Eye (tissue), 1 donor: ENCODE measurements at places on chromosomes 1 and 21.

DNA sequence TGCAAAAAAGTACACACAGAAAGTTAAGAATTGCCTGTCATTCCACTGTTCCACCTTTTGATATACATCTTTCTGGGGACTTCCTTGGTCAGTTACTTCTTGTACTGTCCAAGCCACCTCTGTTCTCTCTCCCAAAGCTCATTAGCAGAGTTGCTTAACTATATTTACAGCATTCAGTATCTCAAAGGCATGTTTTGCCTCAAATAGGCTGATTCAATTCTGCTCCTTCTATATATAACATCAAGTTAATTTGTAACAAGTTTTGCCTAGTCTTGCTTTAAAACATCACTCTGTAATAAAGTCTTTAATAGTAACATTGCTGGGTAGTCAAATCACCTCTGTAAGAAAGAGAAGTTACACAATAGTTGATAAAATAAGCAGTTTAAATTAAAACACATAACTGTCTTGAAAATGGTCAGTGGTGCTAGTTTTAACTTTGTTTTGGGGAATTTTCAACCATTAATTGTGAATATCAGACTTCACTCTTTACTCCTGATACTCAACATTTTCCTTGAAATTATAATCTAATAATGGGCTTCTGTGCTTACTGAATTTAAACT is 35.7 kb downstream of the EDARADD start:
- no peak for DNase-seq

DNA sequence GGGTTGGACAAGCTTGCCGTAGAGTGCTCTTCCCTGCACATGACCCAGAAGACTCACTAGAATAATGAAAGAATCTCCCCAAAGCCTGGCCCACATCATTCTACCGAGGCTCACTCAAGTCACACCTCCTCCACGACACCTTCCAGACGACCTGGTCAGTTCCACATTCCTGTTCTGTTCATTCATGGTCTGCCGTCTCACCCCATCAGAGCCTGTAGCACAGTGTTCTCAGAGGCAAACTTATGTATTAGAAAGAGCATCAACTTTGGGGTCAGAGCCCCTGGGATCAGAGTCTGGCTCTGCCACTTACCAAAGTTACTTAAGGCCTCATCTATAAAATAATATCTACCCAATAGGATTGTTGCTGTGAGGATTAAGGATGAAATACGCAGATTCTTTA is 7.5 kb downstream of the OLFML3 start:
- DNase-seq: no peak

DNA sequence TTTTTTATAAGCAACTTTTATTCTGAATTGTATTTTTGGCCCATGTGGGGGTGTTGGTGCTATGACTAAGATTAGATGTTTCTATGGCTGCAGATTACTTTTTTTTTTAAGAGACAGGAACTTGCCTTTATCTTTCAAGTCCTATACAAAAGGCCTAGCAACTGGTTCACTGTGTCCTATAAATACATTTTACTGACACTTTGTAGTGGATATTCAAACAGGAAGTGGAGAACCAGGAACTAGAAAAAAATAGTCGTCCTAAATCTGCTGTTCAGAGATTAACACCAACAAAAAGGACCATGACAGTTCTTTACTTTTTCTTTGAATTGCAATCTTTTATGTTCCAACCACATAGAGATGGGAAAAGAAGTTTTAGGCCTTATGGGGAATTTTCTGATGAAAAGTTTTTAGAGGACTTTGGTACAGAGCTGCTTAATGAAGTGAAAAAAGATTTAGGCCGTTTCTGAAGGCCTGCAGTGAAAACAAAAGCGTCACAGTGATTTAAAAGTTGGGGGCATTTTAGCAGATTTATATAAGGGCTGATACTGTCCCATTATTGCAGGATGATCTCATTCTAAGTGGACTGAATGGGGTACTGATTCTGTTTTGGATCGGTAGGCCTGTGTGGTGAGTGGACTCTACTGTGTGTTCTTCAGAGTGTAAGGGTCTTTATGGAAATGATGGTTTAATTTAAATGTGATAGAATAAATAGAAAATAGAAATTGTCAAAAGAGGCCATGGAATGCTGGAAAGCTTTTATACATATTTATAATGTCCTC is 136.4 kb upstream of the DEPDC1 start:
- no peak for DNase-seq

DNA sequence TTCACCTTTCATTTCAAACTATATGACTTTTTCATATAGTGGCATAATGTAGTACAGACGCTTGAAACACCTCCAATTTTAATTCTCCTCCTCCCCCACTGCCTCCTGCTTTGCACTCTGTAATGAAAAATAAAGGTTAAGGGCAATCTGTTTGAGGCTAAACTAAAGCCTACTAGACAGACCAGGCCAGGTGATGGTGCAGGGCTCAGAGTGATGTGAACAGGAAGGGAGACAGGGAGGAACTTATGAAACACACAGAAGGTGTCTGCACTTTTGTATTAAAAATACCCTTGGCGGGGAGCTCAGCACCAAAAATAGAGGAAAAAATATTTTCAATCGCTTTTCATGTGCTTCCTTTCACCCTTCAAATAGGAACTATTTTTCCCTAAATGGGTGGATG is 415.4 kb downstream of the LMO4 start:
- no peak for DNase-seq
